Suppressor macrophage (primary cell): ENCODE measurements at places on chromosomes 6 and 20.

DNA sequence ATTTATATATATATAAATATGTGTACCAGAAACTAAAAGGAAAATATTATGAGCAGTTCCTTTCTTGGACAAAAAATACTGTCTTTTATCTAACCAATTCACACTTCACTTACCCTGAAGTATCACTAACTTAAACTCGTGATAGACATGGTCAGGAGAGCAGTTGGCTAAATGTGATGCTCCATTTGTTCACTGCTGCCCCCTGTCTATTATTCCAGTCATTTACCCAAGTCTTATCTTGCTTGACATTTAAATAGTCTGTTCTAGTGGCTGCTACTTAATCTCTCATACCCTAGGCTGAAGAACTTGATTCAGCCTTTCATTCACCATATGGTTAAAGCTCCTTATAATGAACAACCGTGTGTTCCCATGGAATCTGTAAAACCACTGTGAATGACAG is 789.6 kb upstream of the EYS start:
- DNase-seq, result no peak

DNA sequence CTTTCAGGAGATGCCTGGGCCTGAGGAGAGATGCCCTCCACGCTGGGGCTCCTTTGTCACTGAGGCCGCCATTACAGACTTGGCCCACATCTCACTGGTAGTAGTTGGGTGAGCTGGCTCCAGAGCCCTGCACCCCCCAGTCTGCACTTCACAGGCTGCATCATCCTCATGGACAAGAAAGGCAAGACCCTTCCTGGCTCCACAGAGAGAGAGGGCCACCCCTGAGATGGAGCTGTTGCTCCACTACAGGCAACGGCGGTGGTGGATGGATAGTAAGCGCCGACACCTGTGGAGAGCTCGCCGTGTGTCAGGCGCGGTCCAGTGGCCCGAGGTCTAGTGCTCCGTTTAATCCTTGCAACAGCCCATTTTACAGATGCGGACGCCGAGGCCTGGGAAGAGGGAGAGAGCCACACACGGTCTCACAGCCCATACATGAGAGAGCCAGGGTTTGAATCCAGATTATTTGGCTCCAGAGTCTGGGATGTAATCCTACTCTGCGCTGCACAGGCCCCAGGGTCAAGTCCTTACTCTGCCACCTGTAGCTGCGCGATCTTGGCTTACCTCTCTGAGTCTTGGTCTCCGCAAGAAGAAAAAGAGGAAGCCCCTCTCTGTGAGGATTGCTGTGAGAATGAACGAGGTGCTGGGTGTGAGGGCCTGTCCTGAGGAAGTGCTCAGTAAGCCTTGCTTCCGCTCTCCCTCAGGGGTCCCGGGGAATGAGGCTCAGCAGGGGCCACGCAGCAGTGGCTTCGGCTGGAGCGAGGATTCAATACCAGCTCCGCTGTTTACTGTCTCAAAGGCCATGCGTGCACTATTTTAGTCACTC is 34.5 kb downstream of the SPDEF start:
- DNase-seq, result no peak

DNA sequence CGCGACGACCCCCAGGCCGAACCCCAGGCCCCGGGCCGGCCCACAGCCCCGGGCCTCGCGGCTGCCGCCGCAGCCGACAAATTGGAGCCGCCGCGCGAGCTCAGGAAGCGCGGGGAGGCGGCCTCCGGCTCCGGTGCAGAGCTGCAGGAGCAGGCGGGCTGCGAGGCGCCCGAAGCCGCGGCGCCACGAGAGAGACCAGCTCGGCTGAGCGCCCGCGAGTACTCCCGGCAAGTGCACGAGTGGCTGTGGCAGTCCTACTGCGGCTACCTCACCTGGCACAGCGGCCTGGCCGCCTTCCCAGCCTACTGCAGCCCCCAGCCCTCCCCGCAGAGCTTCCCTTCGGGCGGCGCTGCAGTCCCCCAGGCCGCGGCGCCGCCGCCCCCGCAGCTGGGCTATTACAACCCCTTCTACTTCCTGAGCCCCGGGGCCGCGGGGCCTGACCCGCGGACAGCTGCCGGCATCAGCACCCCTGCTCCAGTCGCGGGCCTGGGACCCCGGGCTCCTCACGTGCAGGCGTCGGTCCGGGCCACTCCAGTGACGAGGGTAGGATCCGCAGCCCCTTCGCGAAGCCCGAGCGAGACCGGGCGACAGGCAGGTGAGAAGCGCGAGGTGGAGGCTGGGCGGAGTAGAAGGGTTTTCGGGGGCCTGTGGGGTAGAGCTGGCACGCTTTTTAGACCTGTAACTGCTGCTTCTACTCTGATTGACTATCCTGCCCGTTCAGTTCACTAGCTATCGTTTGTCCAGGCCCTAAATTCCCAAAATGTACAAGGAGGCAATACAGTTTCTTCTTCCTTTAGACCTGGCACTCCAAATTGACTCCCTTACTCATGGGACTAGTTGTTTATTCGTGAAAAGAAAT is 654 bp downstream of the FAM8A1 start:
- peak; percentile 64 for DNase-seq

DNA sequence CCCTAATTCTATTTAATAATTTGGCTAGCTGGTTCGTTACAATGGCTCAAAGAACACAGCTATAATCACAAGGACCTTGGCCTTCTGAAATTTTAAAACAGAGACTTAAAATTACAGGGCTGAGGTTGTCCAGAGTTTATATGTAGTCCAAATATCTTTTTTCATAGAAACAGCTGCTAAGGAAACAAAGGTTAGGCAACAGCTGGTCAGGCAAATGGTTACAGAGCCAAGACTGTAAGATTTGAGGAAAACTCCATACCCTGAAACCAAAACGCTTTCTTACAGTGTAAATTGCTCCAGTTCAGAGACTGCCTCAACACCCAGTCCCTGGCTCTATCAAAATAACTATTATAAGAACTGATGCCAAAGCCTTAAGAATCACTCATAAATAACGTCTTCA is 9.7 kb upstream of the ARHGAP18 start:
- no peak for DNase-seq

- DNase-seq, result no peak
These were observed 212.9 kb upstream of the PRDM1 start for GRCh38 chr6:105873211-105873704.

- no peak for DNase-seq
These were observed 28.0 kb downstream of the HFE start for GRCh38 chr6:26115226-26115625.

GRCh38 chr20:64083378-64083803 is 807 bp downstream of the LKAAEAR1 start:
- DNase-seq, result peak; percentile 72
